ENCODE measurements at places on chromosomes 7 and 10.

- DNase-seq: no peak
Measured at GRCh38 chr7:69450456-69450855, 147.8 kb upstream of the AUTS2 start.

DNA sequence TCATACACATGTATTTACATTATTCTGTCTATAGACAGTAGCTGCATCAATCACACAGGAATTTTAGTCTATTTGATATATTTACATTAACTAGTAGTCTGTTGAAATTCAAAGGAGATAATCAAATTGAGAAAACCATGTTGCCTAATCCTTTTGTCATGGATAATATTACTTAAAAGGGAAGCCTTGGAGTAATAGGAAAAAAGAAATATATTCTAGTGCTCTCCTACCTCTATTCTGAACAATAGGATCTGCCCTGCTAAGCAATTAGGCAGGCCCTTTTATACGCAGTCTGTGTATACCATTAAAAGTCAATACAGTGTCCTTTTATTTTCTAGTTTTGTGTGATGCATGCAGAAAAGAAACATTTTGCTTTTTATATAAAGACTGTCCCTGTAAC, 24.5 kb downstream of the UMAD1 start:
- no peak for DNase-seq

GRCh38 chr7:42883950-42884349, 27.9 kb downstream of the C7orf25 start:
- DNase-seq: no peak

GRCh38 chr10:132223156-132223590, 36.4 kb downstream of the DPYSL4 start:
- DNase-seq: peak; percentile 50

DNA sequence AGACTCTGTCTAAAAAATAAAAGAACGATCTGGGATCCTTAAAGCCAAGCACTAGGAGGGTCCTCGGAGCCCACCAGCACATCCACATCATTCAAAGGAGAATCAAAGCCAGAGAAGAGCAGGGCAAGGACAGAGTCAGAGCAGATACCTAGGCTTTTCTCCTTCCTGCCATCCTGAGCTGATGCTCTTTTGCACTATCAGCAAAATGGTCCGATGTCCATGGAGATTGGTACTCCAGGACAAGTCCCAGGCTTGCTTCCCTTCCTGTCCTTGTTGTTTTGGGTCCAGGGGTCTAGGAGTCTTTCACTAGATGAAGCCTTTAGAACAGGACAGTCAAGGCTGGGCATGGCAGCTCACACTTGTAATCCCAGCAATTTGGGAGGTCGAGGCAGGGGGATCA, 58.0 kb upstream of the ELN start:
- DNase-seq: no peak

DNA sequence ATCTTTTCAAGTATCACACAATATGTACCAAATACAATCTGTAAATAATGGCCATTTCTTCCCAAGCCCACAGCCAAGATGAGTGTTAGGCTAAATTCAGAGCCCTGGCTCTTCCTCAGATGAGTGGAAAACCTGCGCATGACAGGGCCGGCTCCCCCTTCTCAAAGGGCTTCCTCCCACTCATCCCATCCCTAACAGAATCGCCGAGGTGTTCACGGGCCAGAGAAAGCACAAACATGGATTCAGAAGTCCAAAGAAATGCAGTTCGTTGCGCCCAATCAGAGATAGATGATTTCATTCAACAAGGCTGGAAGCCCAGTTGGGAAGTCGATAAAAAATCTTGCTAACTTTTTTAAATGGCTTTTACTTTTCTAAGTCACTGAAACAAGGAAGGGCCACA, 121.8 kb downstream of the UBE2H start:
- DNase-seq: no peak

GRCh38 chr10:60397792-60398191, 8.1 kb upstream of the ANK3 start:
- DNase-seq: no peak
